Glutamatergic neuron (in vitro differentiated cells): ENCODE measurements at places on chromosomes 12 and 14. TPM values are rescaled to one million over a fixed set of nuclear protein-coding genes. Genes with fewer than 3 reads are reported as not detected.

SYT1 gene
- 155 TPM for total RNA-seq

IL31 gene
- total RNA-seq, result not detected

CRIP2 gene
- 78.5 TPM for total RNA-seq

DNA sequence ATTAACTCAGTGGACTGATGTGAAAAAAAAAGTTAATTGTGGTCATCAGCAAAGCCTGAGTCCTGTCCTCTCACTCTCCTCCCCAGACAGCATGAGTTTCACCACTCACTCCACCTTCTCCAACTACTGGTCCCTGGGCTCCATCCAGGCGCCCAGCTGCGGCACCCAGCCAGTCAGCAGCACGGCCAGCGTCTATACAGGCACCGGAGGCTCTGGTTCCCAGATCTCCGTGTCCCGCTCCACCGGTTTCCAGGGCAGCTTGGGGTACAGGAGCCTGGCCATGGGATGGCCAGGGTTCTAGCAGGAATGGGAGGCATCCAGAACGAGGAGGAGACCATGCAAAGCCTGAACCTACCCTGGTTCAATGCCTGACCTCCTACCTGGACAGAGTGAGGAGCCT is 6.0 kb downstream of the MED6 start:
- no peaks in the 10 kb centered on the region for H3K36me3 ChIP-seq
- no peak overlapping the region for H3K4me3 ChIP-seq
- peaks cover 3% of the 10 kb centered on the region for H3K4me1 ChIP-seq
- no peak overlapping the region for H3K27ac ChIP-seq
- no peak for DNase-seq

LRFN5 gene
- total RNA-seq, result 7.3 TPM

GRCh38 chr12:6914947-6915788 is 788 bp downstream of the ENO2 start:
- H3K4me1 ChIP-seq, result peaks cover 5% of the 10 kb centered on the region
- peaks cover 21% of the 10 kb centered on the region for H3K27me3 ChIP-seq
- DNase-seq, result peak; percentile 57
- H3K36me3 ChIP-seq, result peaks cover 4% of the 10 kb centered on the region
- peak overlapping the region; percentile 79 for H3K27ac ChIP-seq

DPY19L2 gene
- total RNA-seq, result 1.8 TPM

GRCh38 chr12:10165421-10165820 is 6.5 kb downstream of the OLR1 start:
- H3K27me3 ChIP-seq, result no peaks in the 10 kb centered on the region
- no peak for DNase-seq
- no peaks in the 10 kb centered on the region for H3K4me1 ChIP-seq
- no peak overlapping the region for H3K4me3 ChIP-seq

FAM186B gene
- not detected for total RNA-seq

WDR89 gene
- total RNA-seq, result 9.6 TPM

MANSC4 gene
- not detected for total RNA-seq

- no peak for DNase-seq
- no peaks in the 10 kb centered on the region for H3K4me1 ChIP-seq
- no peak overlapping the region for H3K27ac ChIP-seq
- H3K27me3 ChIP-seq, result peaks cover 3% of the 10 kb centered on the region
- no peak overlapping the region for H3K4me3 ChIP-seq
These were observed 37.3 kb upstream of the TBPL2 start for GRCh38 chr14:55477680-55478079.

DNA sequence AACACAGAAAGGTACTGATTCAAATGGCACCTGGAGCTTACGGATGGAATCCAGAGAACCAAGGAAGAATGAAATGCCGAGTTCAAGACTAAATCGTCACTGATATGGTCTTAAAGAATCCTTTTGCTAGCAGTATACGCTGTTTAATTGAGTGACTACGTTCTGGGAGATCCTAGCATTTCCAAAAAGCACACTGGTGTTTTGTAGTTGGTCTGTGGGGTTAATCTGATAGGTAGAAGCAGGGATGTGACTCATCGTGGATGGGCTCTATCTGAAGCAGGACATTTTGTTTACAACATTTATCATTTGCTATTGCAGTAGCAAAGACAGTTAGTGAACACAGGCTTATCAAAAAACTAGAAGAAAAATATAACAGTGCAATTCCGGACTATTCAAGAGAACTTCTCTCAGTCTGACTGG is 169.2 kb upstream of the HMGA2 start:
- H3K4me1 ChIP-seq, result no peaks in the 10 kb centered on the region
- no peak for DNase-seq
- no peak overlapping the region for H3K27ac ChIP-seq
- no peaks in the 10 kb centered on the region for H3K36me3 ChIP-seq
- H3K4me3 ChIP-seq, result no peak overlapping the region
- H3K27me3 ChIP-seq, result no peaks in the 10 kb centered on the region

DPPA3 gene
- not detected for total RNA-seq

DNA sequence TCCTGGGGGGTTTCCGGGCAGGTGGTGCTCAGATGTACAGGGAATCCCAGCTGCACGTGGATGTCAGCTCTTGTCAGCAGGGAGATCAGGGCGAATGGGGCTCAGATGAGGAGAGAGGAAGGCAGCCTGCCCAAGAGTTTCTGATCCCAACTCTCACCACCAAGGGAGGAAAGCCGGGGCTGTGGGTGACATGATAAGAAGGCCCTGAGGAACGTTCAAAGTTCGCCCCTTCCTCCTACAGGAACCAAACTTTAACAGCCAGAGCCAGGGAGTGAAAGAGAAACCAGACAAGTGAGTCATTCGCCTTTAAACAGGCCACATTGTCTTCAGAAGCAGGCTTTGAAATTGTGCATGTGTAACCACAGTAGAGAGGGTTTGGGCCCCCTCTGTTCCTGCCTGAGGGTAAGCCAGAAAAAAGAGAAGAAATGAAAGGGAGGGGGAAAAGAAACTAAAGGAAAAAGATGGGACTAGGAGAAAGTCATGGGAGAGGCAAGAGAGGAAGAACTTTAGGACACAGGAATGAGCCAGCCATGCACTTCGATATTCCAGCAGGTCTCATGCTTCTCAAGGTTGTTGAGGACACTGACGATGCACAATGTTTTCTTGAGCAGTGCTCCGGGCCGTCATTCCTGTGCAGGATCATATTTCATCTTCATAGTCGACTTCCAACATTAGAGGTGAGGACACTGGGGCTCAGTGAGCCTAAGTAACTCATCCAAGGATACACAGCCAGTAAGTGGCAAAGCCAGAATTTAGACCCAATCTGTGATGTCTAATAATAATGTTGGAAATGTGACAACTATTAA is 691.4 kb upstream of the TBX3 start:
- H3K36me3 ChIP-seq, result no peaks in the 10 kb centered on the region
- H3K27ac ChIP-seq, result no peak overlapping the region
- peaks cover 4% of the 10 kb centered on the region for H3K27me3 ChIP-seq
- no peak for DNase-seq
- H3K4me3 ChIP-seq, result no peak overlapping the region

- DNase-seq, result no peak
- H3K27me3 ChIP-seq, result peaks cover 2% of the 10 kb centered on the region
- H3K4me1 ChIP-seq, result peaks cover 7% of the 10 kb centered on the region
These were observed 42.1 kb upstream of the TESC start for GRCh38 chr12:117141097-117141898.
